Activated T-cell treated with anti-CD3 and anti-CD28 coated beads for 1 hour (primary cell): ENCODE measurements at places on chromosomes 16 and 17.

GRCh38 chr16:20610211-20610891 lies 34.2 kb upstream of the ACSM2B start:
- no peak for DNase-seq

- no peak for DNase-seq
Observed at GRCh38 chr16:16062023-16062937, 112.9 kb downstream of the ABCC1 start.

DNA sequence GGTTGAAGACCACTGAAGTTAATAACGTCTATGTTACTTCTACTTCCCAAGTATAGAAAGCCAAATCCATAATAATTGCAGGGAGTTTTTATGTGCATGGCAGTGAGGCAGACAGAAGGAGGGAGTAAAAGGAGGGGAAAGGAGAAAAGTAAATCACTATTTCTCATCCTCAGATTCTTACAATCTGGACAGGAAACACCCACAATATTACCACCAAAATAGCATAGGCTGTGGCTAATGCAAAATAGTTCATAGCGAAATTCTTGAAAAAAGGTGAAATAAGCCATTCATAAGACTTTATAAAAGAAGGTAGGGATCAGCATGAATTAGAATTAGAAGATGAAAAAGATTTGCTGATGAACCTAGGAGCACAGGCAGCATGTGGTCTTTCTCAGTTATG lies 128.1 kb downstream of the KCNJ2 start:
- DNase-seq: no peak

GRCh38 chr17:43324205-43324893 lies 74.4 kb upstream of the ARL4D start:
- no peak for DNase-seq

DNA sequence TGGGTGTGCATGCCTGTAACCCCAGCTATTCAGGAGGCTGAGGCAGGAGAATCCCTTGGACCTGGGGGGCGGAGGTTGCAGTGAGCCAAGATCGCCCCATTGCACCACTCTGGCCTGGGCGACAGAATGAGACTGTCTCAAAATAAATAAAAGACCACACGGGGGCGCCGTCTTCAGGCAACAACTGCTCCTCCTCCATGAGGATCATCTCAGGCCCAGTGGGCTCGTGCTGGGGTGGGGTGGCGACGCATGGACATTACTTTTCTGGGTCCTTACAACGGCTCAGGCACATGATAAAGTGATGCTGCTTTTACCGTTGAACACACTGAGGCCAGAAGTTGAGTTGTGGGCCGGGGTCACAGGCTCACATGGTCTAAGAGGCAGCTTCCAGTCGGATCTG lies 56.2 kb downstream of the PRMT7 start:
- DNase-seq: peak; percentile 41

- no peak for DNase-seq
Observed at GRCh38 chr16:26301516-26301915, 609.8 kb downstream of the HS3ST4 start.

- DNase-seq: no peak
Observed at GRCh38 chr17:61484174-61484573, 32.0 kb downstream of the TBX4 start.

DNA sequence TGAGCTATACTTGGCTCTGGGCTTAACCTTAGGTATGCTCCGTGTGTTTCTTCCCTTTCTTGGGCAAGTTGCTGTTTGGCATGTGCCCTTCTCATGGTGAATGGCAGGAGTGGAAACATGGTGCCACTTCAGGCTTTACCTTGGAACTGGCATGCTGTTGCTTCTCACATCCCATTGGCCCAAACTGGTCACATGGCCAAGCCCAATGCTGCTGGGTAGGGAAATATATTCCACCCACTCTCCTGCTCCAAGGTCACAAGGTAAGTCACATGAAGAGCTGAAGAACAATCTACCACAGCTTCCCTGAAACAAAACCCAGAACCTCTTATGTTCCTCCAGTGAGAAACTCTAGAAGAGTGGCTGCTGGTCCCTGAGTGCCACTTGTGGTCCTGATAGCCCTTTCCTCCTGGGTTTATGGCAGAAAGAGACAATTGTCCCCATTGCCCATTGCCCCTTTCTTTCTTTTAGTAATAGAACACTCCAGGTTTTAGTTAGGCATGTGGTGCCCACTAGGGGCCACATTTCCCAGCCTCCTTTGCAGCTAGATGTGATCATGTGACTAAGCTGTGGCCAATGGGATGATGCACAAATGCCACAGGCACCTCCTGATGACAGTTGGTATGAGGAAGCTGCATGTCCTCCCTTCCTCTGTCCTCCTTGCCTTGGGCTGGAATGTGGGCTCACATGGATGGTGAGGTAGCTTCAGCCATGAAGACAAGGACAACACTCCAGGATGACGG lies 50.3 kb downstream of the MEOX1 start:
- no peak for DNase-seq

GRCh38 chr16:64304396-64304795 lies 817.5 kb downstream of the CDH11 start:
- no peak for DNase-seq

GRCh38 chr16:20329392-20330138 lies 2.3 kb upstream of the GP2 start:
- DNase-seq: no peak

GRCh38 chr17:29575511-29576213 lies 7.2 kb downstream of the TP53I13 start:
- no peak for DNase-seq

DNA sequence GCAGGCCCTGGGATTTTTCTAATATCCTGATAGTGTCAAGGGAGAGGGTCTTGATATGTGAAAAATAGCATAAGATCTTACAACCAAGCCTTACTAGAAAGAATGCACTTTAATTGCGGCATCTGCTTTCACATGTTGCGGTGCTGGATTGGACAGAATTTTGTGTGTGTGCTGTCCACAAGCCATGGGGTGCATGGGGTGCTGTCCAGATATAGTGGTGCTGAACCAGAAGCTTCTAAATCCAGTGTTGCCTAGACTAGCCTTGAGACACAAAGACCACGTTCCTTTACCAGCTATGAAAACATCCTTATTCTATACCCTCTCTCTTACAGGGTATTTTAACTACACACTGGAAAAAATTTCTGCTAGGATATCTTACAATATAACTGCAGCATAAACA lies 244.0 kb downstream of the TMEM114 start:
- no peak for DNase-seq

- no peak for DNase-seq
Observed at GRCh38 chr16:8397223-8397622, 193.1 kb downstream of the TMEM114 start.

DNA sequence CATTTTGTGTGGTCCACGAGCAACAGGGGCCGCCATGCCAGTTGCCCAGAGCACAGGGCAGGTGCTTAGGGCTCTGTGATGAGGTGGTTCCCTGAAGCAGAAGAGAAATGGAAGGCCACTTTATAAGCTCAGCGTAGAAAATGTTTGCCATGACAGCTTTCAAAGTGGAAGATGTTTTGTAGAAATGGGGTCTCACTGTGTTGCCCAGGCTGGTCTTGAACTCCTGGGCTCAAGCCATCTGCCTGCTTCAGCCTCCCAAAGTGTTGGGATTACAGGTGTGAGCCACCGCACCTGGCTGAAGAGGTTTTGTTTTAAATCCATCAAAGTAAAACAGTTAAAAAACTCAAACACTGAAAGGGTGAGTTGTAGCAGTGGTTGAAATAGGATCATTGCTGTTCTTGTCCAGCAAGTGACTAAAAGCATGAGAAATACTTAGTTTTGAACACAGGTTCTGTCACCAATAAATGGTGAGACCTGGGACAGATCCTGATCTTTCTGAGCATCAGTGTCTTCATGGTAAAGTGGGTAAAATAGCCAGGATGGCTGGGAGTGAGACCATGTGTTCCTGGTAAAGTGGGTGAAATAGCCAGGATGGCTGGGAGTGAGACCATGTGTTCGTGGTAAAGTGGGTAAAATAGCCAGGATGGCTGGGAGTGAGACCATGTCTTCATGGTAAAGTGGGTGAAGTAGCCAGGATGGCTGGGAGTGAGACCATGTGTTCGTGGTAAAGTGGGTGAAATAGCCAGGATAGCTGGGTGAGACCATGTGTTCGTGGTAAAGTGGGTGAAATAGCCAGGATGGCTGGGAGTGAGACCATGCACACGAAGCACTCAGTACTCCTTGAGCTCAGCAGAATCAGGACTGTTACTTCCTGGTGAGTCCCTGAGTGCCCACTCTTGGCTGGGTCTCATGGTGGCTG lies 46.0 kb downstream of the BANP start:
- no peak for DNase-seq

GRCh38 chr16:17467923-17468540 lies 2.7 kb downstream of the XYLT1 start:
- DNase-seq: no peak

- DNase-seq: no peak
Observed at GRCh38 chr17:63291258-63291657, 154.8 kb downstream of the CYB561 start.

GRCh38 chr16:59470556-59470955 lies 736.4 kb upstream of the GOT2 start:
- DNase-seq: no peak

DNA sequence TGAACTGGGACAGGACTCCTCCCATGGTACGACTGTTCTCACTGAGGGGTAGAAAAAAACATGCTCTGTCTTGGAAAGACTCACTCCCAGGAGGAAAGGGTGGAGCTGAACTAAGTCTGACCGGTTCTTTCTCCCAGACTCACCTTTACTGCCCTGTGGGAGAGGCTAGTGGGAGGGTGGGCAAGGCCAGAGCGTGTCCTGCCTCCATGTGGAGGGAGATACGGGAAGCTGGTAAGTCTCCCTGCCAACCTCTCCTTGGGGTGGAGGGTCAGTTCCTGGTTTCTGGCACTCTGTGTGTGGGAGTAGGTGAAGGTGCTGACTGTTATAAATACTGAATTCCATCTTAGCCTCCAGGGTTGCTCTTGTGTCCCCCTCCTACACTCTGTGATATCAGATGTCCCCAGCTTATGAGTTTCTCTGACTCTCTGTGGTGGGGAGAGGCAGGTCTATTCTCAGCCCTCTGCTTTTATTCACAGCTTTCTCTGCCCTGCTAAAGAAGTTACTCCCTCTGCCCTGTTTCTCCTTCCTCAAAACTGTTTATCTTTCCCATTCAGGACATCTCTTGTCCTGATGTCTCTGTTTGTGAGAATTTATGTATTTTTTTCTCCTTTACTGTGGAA lies 26.9 kb upstream of the FAM20A start:
- no peak for DNase-seq

GRCh38 chr17:32350666-32351418 lies 885 bp downstream of the ZNF207 start:
- no peak for DNase-seq

DNA sequence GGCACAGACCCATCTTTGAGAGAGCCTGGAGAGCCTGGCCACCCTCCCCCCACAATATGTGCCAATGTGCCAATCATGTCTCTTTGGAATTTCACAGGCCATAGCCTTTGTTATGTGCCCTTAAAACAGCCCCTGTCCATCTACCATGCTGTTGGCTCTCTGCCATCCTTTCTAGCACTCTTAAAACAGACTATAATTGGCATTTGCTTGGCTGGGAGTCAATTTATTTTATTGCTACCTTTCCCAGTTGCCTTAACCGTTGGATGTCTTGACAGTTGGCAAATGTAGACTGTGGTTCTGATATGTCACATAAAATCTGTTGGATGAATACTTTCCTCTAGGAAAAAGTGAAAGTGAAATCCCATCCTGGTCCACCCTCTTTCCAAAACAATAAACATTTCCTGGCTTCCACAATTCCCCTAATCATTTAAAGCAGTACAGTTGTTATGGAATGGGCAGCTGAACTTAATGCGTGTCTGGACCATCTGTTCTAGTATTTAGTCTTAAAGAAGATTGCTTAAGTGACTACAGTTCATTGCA lies 394.0 kb downstream of the KCNJ2 start:
- no peak for DNase-seq

- no peak for DNase-seq
Observed at GRCh38 chr17:79841369-79842135, 2.3 kb upstream of the CBX4 start.

DNA sequence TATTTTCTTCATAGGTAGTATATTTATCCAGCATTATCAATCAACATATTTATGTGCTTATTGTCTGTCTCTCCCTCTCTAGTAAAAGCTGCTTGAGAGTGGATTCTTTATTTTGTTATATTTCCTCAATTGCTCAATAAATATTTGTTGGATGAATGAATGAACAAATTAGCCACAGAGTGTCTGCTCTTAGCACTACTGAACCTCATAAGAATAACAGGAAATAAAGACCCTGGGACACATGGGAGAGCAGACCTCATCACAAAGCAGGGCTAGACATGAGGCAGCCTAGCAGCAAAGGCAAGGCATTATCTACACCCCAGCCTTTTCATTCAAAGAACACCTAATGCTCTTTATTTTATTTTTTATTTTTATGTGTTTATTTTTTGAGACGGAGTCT lies 34.9 kb upstream of the TANC2 start:
- DNase-seq: no peak

DNA sequence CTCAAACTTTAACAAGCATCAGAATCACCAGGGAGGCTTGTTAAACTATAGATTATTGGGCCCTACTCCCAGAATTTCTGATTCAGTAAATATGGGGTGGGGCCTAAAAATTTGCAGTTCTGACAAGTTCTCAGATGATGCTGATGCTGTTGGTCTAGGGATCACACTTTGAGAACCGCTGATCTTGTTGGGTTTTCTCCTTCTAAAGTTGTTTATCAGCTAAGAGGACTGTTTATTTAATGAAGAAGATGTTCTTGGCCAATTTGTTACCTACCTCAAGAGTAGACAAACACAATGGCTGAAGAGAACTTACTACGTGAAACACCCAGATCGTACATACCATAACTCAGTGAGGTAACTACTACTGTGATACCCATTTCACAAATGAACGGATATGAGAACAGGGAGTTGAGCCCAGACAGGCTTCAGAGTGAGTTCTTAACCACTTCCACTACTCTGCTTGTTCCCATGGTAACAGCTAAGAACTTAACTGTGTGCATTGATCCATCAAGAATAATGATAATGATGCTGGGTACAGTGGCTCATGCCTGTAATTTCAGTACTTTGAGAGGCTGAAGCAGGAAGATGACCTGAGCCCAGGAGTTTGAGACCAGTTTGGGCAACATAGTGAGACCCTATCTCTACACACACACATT lies 85.3 kb upstream of the NSRP1 start:
- no peak for DNase-seq

GRCh38 chr17:81060416-81060815 lies 25.5 kb downstream of the BAIAP2 start:
- no peak for DNase-seq

DNA sequence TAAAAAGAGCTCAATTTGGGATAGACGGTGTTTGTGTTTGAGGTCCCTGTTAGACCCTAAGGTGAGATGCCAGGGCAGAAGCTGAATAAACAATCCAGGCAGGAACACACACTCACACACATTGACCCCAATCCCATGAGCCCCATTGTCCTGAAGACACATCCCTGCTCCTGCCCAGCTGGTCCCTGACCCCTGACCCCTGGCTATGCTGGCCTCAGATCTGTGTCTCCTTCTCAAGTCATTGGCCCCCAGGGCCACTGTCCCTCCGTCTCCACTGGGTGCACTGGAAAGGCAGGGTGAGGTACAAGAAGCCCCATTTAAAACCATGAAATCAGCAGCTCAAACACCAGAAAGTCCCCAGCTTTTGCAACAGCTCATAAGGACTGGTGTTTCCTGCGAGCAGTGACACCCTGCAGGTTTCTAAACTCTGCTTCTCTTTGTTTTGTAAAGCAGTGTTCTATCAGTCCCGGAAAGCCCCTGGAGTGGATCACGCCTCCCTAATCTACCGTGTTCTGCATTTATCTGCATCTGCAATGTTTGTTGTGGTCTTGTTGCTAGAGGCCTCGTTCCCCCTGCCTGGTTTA lies 18.0 kb upstream of the ASGR2 start:
- peak; percentile 19 for DNase-seq
